ENCODE measurements at places on chromosomes 16 and 17.

DNA sequence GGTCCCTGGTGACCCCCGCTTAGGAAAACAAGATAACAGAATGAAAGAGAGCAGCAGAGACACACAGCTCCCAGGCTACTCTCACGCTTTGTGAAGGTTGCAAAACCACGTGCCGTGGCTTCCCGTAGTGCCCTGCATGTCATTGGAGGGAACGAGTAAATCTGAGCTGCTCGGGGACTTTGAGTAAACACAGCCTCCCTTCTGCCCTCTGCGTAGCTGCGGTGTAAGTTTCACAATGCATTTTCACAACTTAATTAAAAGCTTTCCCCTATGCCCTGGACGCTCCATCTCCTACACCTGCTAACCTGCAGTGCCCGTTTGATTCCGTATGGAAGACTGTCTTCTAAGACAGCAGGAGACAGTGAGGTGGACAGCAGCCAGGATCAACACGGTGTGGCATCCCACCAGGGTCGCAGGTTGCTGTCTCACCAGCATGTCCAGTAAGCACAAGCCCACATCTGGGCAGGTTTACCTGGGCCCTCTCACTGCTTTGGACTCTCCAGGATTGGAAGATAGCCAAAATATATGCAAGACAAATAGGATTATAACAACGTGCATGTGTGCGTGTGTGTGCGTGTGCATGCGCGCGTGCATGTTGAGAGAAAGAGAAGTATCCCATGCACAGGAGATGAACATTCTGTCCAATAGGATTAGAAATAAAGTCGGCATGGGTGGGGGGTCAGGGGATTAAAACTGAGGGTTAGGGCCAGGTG lies 116.4 kb upstream of the RCVRN start:
- DNase-seq = no peak

- DNase-seq = no peak
Observed at GRCh38 chr16:78116946-78117345, 17.5 kb downstream of the WWOX start.

GRCh38 chr17:19410875-19411620 lies at the start of gene RNF112:
TSS of gene RNF112 (plus strand) at chr17:19411232. CDS start at chr17:19411409, 177 bp downstream.
- no peak for DNase-seq

- DNase-seq = no peak
Observed at GRCh38 chr16:28212532-28212873, 738 bp upstream of the XPO6 start.

DNA sequence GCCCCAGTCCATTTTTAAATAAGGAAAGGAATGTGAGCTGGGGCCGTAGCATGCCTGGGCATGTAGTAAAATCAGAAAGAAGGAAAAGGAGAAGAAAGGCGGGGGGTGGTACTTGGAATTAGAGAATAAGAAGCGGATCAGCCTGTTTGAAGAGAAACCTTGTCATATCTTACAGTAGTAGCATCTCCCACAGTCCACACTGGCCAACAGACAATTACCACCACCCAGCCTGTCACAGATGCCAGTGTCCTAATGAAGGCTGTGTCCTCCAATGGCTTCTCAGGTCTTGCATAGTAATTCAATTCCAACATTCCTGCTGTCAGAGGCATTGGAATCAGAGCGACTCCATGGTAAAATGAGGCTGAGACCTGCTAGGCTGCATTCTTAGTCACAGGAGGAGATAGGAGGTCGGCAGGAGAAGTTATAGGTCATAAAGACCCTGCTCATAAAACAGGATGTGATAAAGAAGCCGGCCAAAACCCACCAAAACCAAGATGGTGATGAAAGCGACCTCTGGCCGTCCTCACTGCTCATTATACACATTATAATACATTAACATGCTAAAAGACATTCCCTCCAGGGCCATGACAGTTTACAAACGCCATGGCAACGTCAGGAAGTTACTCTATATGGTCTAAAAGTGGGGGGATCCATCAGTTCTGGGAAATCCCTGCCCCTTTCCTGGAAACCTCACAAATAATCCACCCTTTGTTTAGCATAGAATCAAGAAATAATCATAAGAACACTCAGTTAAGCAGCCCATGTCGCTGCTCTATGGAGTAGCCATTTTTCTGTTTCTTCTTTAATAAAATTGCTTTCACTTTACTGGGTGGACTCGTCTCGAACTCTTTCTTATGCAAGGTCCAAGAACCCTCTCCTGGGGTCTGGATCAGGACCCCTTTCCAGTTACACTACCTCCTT lies 9.6 kb upstream of the AKAP10 start:
- no peak for DNase-seq

- no peak for DNase-seq
Observed at GRCh38 chr16:56438038-56438437, 12.7 kb upstream of the AMFR start.

- DNase-seq = peak; percentile 11
Observed at GRCh38 chr17:31807846-31808245, 51.2 kb downstream of the COPRS start.

- no peak for DNase-seq
Observed at GRCh38 chr17:73553311-73553710, 90.9 kb downstream of the SDK2 start.

DNA sequence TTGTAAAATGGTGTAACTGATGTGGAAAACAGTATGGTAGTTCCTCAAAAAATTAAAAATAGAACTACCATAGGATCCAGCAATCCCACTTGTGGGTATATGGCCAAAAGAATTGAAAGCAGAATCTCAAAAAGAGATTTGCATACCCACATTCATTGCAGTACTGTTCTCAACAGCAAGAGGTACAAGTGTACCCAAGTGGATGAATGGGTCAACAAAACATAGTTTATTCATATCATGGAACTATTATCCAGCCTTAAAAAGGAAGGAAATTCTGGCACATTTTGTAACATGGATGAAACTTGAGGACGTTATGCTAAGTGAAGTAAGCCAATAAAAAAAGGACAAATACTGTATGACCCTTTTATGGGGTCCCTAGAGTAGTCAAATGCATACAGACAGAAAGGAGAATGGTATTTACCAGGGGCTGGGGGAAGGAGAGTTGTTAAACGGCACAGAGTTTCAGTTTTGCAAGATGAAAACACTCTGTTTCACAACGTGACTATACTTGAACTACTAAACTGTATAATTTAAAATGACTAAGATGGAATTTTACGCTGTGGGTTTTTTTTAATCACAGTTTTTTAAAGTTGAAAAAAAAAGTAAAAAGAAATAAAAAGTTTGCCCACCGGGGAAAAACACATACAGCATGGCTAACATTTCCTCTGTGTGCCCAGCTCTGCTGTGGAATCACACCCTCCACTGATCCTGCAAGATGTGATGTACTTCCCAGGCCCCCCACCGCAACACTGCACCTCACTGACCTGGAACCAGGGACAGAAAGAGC lies 6.1 kb downstream of the TVP23A start:
- no peak for DNase-seq

- DNase-seq = no peak
Observed at GRCh38 chr17:36095992-36096391, 6.0 kb upstream of the CCL3 start.

GRCh38 chr16:46853713-46854443 lies 22.9 kb upstream of the C16orf87 start:
- DNase-seq = peak; percentile 41

DNA sequence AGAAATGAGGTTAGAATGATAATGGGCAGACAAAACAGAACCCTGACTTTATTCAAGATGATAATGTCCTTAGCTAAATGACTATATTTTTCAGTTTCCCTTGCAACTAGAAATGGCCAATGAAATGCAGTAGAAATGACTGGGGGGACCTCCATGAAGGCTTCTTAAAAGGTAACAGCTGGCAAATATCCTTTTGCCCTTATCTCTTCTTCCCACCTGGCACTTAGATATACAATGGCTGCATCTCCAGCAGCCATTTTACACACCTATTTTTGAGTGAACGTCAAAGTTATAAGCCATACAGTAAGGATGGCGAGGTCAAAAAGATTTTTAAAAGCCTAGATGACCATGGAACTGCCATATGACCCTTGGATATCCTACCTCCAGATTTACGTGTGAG lies 39.9 kb downstream of the USP32 start:
- DNase-seq = no peak

DNA sequence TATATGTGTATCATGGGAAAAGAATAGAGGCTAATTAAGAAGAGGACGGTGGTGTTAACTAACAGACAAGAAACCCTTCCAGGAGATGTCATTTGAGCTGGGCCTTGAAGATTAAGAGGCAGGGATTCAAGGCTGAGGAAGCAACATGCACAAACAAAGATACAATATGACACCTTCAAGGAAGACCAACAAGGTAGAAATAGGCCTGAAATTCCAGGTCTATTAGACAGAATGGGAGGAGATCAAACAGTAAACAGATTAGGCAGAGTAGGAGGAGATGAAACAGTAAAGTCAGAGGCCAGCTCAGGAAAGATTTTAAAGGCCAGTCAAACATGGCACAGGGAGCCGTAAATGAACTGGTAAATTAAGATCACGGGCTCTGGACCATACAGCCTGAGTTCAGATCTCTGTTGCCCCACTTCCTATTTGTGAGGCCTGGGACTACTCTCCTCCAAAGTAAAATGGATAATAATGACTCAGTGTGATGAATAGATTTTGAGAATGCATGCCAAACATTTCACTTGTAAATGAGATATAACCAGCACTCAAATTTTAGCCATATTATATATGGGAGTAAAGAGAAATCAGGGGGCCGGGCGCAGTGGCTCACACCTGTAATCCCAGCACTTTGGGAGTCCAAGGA lies 38.9 kb downstream of the USP31 start:
- no peak for DNase-seq

DNA sequence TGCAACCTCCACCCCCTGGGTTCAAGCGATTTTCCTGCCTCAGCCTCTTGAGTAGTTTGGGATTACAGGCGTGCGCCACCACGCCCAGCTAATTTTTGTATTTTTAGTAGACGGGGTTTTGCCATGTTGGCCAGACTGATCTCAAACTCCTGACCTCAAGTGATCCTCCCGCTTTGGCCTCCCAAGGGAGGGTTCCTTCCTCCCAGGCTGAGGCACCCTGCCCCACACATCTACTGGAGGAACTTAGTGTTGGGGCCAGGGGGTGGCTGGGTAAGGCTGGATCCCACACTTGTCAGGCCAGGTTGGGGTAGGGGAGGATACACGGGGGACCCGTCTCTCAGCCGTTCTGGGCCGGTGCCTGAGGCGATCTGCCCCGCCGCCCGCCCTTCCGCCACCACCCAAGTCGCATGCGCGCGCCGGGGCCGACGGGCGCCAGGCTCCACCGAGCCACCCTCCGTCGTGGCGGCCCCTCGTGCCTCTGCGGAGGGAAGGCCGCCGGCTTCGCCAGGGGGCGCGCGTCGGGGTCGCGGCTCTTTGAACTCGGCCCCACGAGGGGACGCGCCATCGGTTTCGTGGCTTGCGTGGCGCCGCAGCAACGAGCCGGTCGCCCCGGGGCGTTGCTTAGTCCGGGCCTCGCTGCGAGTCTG lies 15.9 kb downstream of the GRB7 start:
- no peak for DNase-seq

DNA sequence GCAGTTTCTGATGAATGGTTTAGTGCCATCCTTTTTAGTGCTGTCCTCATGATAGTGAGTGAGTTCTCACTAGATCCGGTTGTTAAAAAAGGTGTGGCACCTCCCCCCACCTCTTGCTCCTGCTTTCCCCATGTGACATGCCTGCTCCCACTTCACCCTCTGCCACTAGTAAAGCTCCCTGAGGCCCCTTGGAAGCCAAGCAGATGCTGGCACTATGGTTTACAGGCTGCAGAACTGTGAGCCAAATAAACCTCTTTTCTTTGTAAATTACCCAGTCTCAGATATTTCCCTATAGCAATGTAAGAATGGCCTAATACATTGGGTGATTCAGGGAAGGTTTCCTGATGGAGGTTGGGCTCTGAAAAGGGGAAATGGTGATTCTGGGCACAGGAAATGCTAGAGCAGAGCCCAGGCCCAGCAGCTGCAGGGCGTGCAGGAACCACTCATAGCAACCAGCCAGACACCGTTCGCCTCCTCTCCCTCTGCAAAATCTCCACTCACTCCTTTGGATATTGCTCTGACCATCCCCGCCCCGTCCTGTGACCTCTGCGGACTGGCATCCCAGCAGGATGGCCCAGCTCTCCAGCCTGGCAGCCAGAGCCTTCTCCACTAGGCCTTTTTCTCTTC lies 2.6 kb upstream of the ADORA2B start:
- DNase-seq = no peak

DNA sequence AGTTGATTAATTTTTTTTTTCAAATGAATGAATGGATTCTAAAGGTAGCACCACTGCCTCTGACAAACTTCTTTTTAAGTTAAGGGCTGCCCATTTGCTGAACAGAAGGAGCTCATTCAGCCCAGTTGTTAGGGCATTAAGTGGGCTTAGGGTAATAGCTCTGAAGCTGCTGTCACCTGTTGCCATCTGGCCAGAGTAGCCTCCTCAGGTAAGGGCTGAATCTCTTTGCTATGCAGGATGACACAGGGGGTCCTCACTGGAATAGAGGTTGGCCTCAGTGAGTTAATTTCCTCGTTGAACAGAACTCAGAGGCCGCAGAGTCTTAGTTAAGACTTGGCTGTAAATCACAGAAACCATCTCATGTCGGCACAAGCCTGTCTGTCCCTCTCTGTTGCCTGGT lies 232.8 kb downstream of the CCDC182 start:
- DNase-seq = no peak

- no peak for DNase-seq
Observed at GRCh38 chr17:63140255-63140654, 174.2 kb downstream of the TANC2 start.

DNA sequence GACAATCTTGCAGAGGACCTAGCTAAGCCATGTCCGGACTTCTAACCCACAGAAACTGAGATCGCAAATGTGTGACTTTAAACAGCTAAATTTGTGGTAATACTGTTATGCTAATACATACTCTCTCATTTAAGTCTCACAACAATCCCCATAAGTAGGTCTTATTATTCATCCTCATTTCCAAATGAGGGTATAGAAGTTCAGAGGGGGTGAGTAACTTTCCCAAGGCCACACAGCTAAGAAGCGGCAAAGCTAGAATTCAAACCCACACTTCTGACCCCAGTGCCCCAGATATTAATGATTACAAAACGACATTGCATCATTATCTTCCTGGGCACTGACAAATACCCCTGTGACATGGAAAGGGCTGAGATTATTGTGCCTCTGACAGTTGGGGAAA lies 81.4 kb downstream of the CNGB1 start:
- no peak for DNase-seq

DNA sequence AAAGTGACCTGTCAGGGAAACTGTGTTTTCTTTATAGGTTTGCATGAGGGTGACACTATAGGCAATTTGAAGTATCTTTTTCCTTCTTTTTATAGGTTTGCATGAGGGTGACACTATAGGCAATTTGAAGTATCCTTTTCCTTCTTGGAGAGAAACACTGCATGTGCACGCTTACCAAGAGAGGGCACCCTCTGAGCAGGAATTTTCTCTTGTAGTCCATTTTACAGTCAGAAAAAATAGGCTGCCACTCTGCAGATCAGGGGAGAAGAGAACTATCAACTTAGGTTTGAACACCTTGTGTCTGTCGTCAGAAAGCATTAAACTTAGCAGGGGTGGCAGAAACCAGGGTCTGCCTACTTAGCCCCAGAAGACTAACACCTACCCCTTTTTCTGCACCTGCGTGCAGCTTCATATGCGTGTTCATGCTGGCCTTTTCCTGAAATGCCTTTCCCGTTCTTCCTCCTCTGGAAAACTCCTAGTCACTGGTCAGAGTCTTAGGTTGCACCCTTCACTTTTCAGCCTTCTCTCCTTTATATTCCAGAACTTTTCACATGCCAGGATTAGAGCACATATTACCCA lies 16.4 kb upstream of the SMIM36 start:
- peak; percentile 36 for DNase-seq

Data from kidney glomerular epithelial cell (primary cell).